Stimulated activated CD4-positive, alpha-beta T cell treated with anti-CD3 and anti-CD28 coated beads, TNF-alpha, amount 100 ng/mL, for 4 hours (primary cell): ENCODE measurements at places on chromosomes 12 and 14.

GRCh38 chr12:80867941-80868340, 69.8 kb downstream of the LIN7A start:
- no peak for DNase-seq

- DNase-seq, result peak; percentile 52
Measured at GRCh38 chr12:122946690-122947341, 19.4 kb downstream of the ABCB9 start.

- no peak for DNase-seq
Measured at GRCh38 chr14:75271514-75271913, 7.1 kb upstream of the FOS start.

- no peak for DNase-seq
Measured at GRCh38 chr12:12612358-12612757, 682 bp downstream of the CREBL2 start.

DNA sequence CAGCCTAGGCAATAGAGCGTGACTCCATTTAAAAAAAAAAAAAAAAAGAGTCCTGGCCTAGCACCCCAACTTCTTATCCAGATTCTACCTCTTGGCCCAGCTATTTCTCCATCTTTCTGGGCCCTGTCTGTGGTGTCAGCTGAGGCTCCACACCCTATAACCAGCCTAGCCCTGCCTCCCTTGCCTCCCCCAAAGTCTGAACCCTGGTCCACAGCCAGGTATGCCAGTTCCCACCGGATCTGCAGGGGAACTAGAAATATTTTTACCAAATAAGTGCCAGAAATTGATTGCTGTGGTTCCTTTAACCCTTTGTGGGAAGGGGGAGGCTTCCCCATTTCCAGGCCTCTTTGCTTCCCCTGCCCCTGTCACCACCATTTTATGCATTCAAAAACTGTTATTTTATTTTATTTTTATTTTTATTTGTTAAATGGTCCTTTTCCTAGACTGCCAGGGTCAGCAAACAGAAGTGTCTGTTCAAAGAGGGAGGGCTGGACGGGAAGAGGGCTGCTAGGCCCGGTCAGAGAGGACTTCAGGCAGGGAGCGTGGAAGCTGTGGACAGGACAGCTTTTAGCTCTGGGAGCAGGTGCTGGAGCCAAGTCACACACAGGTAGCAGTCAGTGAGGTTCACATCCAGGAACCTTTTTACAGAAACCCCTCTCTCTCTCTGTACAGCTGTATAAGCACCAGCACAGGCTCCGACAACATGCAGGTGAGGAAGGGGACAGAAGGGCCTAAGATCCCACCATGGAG, 23.2 kb downstream of the TTC9 start:
- DNase-seq, result no peak

- no peak for DNase-seq
Measured at GRCh38 chr12:4152145-4152795, 121.3 kb upstream of the CCND2 start.

- DNase-seq, result no peak
Measured at GRCh38 chr14:100874411-100875091, 29.0 kb downstream of the RTL1 start.

DNA sequence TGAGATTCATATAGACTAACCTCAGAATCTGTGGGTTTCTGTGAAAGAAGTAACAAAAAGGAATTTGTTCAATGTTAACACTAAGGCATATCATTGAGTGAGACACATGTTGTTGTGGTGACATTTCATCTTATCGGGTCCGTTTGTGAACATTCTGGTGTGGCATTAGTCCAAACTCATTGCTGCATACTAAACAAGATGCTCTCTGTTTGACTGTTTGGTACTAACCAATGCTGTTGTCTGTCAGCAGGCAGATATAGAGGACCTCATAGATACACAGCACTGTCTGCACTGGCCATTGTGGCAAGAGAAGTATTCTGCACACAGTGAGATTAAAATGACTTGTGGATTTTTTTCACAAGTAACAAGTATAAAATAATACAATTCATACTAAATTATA, 41.2 kb downstream of the SLC25A21 start:
- DNase-seq, result no peak

- no peak for DNase-seq
Measured at GRCh38 chr12:65121049-65121955, at the start of gene WIF1. Gene WIF1 (minus strand): TSS chr12:65121305. CDS start chr12:65121191, 114 bp downstream.

DNA sequence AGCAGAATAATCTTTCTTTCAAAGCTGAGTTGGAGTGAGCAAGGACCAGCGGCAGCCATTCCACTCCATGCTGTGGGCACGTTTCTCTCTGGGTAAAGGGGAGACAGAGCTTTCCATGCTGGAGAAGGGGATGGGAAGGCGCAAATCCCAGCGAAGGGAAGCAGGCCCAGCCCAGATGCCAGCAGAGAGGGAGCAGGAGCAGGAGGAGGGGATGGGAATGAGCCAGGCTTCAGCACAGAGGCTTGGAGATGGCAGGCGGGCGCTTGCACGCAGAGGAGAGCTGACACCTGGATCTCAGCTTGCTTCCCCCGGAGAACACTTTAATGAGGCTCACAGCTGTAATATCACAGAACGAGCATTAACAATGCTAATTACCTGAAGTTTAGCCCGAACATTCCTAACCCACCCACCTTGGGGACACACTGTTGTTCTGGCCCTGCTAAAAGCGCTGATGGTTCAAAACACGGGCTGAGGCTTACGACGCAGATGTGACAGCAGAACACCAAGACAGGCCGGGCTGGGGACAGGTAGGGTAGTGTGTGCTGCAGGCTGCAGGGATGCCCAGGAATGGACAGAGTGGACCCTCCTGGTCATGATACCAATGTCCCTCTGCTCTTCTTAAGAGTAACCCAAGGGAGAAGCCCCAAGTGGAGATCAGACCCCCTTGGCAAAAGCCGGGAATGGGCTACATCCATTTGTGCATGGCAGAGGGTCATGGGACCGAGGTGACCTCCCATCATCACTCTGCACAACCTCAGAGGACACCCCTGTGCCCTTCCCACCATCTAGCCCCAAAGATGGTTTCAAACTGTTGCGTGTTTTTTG, 288.6 kb downstream of the DPF3 start:
- DNase-seq, result no peak

- no peak for DNase-seq
Measured at GRCh38 chr12:7096979-7097378, 4.7 kb upstream of the C1R start.

DNA sequence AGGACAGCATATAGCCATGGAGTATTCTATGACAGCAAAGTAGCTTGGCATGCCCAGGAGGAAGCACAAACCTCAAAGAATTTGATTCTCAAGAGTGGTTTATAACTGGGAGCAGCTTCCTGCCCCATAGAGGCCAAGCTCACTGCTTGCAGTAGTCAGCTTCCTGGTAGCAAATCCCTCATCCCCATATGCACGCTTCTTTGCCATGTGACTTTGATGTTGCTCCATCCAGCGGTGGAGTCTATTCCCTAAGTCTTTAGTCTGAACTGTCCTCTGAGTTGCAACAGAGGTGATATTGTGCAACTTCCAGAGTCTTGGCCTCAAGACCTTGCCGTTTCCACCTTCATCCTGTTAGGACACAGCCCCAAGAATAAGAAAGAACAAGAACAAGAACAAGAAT, 996.8 kb upstream of the TMEM132C start:
- DNase-seq, result no peak

DNA sequence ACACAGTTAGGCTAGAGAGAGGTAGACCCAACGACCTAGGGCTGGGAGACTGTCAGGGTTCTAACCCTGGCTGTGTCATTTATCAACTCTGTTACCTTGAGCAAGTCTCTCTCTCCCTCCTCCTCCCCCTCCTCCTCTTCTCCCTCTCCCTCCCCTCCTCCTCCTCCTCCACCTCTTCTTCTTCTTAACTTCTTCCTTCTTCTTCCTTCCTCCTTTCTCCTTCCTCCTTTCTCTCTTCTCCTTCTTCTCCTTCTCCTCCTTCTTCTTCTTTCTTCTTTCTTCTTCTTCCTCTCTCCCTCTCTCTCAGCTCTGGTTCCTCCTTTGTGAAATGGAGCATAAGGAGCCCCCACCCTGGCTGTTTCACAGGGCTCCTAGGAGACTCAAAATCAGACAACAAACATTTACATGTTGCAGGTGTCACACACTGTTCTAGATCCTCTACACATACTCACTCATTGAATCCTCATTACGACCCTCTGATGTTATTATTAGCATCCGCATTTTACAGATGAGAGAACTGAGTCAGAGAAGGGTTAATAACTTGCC, 2.2 kb upstream of the KCNH3 start:
- DNase-seq, result no peak

- no peak for DNase-seq
Measured at GRCh38 chr12:18651525-18651924, 86.3 kb downstream of the PLCZ1 start.

- no peak for DNase-seq
Measured at GRCh38 chr12:75672200-75672599, 160.8 kb upstream of the KRR1 start.

- DNase-seq, result no peak
Measured at GRCh38 chr12:76002598-76003354, 28.8 kb downstream of the PHLDA1 start.

DNA sequence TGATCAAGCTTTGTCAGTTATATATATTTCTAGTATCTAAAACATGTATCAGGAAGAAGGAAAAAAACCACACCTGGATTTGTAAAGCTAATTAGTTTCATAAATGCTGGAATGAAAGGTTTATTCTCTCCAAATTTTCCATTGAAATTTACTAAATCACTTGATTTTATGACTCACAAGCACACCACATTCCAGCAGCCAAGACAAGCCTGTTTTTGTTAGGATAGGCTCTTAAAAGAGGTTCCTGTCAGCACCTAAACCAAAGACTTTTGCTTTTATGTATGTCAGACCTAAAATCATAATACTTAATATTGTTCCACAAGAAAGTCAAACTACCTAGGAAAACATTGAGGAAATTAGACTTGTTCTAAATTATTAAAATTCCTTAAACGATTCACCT, 85.3 kb upstream of the PAWR start:
- no peak for DNase-seq

GRCh38 chr14:75523771-75524171, 1.5 kb downstream of the BATF start:
- no peak for DNase-seq

GRCh38 chr14:30180219-30180618, 252.6 kb upstream of the PRKD1 start:
- DNase-seq, result no peak

DNA sequence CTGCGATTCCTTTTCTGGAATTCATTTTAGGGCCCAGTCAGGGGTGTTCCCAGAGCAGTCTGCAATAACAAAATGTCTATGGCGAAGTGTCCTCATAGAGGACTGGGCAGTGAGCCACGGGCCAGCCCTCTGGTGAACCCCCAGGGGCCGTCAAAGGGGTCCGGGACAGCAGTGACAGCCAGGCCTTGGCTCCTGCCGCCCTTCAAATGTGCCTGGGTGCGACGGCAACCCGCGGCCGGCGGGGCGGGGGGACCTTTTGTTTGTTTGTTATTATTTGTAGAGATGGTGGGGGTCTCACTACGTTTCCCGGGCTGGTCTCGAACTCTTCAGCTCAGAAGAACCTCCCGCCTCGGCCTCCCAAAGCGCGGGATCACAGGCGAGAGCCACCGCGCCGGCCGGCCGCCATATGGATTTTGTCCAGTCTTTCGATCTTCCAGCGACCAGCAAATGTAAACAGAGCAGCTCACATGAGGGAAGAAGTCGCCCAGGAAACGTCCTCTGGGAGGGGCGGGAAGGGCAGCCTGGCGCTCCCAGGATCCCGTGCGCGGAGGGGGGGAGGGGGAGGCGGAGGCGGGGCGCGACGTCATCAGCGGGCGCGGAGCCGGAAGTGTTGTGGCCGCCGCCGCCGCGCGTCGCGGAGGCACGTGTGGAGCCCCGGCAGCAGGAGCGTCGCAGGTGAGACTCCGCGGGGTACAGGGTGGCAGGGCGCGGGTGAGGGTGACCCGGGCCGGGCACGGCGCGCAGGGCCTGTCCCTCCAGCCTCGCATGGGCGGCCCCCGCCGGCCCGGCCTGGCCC, at the start of gene TRMT61A:
TSS of gene TRMT61A (plus strand) at position 610 of the 796 bp plus-strand sequence. CDS start 783 bp downstream, outside the sequence.
- DNase-seq, result peak; percentile 69

DNA sequence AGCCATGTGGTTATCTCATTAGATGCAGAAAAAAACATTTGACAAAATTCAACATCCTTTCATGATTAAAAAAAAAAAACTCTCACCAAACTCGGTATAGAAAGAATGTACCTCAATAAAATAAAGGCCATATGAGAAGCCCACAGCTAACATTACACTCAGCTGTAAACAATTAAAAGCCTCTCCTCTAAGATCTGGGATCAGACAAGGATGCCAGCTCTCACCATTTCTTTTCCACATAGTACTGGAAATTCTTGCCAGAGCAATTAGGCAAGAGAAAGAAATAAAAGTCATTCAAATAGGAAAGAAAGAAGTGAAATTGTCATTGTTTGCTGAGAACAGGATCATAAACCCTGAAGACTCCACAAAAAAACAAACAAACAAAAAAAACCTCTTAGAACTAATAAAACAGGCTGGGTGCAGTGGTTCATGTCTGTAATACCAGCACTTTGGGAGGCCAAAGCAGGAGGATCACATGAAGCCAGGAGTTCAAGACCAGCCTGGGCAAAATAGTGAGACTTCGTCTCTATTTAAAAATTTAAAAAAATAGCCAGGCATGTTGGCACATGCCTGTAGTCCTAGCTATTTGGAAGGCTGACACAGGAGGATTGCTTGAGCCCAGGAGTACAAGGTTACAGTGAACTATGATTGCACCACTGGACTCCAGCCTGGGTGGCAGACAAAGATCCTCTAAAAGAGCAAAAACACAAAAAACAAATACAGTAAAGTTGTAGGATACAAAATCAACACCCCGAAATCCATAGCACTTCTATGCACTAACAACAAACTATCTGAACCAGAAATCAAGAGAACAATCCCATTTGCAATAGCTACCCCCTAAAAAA, 114.4 kb downstream of the FOXA1 start:
- no peak for DNase-seq

DNA sequence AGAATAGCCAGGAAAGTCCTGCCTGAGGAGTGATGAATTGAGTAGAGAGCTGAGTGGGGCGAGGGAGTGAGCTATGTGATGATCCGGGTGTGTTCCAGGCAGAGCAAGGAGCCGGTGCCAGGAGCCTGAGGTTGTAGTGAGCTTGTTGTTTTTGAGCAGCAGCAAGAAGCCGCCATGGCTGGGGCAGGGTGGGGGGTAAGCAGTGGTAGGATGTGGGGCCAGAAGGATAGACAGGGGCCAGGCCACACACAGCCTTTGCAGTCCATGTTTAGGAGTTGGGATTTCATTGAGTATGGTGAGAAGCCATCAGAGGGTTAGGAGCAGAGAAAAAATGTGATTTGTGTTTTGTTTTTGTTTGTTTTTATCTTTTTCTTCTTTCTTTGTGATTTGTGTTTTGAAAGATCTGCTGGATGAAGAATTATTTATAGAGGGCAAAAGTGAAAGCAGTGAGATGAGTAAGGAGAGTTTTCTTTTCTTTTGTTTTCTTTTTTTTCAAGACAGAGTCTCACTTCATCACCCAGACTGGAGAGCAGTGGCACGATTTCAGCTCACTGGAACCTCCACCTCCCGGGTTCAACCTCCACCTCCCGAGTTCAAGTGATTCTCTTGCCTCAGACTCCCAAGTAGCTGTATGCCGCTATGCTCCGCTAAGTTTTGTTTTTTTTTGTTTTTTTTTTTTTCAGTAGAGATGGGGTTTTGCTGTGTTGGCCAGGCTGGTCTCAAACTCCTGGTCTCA, 92.3 kb upstream of the BCAT1 start:
- no peak for DNase-seq

GRCh38 chr14:95705518-95705917, 8.4 kb downstream of the TCL1A start:
- no peak for DNase-seq

GRCh38 chr14:69270795-69271708, 11.1 kb downstream of the GALNT16 start:
- no peak for DNase-seq
